Endothelial cell (in vitro differentiated cells): ENCODE measurements at places on chromosomes 12 and 14.

GRCh38 chr12:14901228-14901562 lies 15.5 kb upstream of the MGP start:
- no peak for DNase-seq

DNA sequence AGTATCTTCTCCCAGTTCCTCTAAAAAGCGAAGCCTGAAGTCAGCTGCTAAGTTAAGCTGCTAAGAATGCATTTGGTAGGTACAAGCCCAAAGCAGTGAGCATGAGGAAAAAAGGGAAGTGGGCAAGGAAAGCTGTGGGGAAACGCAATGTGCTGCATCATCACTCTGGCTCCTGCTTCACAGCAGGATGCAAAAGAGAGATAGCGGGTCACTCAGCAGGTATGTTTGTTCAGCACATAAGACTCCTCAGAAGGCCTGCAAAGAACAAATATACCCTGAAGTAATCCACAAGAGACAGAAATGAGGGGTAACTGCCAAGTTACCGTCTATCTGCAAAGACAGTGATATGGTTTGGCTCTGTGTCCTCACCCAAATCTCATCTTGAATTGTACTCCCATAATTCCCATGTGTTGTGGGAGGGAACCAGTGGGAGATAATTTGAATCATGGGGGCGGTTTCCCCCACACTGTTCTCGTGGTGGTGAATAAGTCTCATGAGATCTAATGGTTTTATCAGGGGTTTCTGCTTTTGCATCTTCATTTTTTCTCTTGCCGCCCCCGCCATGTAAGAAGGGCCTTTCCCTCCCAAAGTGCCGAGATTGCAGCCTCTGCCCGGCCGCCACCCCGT lies 127.4 kb upstream of the EGLN3 start:
- DNase-seq = no peak

GRCh38 chr12:53198486-53199110 lies 8.5 kb downstream of the ITGB7 start:
- DNase-seq = no peak

- no peak for DNase-seq
Observed at GRCh38 chr12:100184549-100185145, 16.0 kb upstream of the ACTR6 start.

GRCh38 chr12:76143343-76144244 lies 59.1 kb upstream of the NAP1L1 start:
- no peak for DNase-seq

DNA sequence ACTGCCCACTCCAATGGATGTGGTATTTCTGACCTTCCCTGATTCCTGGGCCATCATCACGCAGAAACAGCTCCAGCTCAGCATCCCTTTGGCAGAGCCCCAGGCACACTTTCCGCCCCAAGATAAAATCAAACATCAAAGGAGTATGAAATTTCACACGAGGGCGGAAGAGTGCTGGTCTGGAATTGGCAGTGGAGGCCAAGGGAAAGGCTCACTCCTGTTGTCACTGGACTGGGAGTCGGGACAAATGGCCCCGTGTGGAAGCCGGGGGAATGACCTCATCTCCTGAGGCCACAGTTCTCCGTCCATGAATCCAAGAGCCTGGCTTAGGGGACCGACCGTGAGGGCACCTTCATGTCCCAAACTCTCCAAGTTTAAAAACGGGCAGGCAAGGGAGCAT lies 40.9 kb downstream of the FZD10 start:
- no peak for DNase-seq

DNA sequence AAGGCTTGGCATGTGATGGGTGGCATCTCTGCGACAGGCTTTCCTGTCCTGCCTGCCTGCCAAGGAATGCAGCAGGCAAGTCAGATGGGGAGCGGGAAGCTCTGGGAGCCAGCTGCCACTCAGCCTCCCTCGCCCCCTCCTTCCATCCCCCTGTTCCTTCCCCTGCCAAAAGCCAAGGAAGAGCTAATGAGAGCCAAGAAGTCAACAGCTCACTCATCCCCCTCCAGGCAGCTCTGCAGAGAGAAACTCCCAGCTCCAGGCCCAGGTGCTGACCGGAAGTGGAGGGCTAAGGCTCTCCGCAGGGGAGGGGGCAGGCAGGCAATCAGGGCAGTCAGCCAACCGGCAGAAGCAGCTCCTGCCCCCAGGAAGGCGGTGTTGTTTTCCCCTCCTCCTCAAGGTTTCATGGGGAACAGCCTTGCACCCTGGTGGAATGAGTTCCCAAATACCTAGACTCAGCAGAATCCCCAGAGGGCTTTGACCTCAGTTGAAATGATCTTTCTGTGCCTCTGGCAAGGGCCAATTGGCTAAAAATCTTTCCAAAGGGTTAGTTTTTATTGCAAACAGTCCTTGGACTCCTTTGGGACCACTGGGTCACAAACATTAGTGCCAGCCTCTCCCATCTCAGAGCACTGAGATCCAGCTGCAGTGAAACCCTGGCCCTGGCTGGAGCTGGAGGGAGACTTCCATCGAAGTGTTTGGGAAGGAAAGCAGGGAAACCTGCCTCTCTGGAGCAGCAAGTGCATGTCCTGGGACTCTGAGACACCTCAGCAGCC lies 349.1 kb downstream of the DPF3 start:
- DNase-seq = no peak

- DNase-seq = no peak
Observed at GRCh38 chr14:36834293-36834692, 172.6 kb downstream of the PAX9 start.

- DNase-seq = no peak
Observed at GRCh38 chr12:1607940-1608712, 13.7 kb upstream of the FBXL14 start.

DNA sequence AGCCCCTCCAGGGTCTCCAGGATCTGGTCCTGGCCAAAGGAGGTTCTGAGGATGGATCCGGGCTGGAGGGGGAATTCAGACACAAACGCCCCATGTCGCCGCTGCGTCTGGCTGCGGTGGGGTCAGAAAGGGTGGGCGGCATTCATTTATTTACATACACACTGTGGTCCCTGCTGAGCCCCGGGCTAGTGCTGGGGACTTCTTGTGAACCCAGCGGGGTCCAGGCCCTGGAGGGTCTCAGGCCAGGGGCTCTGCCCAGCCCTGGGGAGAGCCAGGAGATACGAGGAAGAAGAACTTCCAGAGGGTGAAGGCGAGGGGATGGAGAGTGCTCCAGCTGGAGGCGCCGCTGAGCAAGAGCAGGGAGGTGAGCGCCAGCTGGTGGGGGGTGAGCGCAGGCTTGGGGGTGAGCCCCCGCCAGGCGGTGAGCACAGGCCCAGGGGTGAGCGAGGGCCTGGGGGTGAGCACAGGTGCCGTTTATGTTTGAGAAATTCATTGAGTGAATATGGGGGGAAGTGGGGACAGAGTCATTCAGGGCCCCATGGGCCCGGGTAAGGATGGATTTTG lies 68.1 kb downstream of the NCOR2 start:
- no peak for DNase-seq

GRCh38 chr12:124361074-124361970 lies 66.4 kb downstream of the RFLNA start:
- DNase-seq = no peak

DNA sequence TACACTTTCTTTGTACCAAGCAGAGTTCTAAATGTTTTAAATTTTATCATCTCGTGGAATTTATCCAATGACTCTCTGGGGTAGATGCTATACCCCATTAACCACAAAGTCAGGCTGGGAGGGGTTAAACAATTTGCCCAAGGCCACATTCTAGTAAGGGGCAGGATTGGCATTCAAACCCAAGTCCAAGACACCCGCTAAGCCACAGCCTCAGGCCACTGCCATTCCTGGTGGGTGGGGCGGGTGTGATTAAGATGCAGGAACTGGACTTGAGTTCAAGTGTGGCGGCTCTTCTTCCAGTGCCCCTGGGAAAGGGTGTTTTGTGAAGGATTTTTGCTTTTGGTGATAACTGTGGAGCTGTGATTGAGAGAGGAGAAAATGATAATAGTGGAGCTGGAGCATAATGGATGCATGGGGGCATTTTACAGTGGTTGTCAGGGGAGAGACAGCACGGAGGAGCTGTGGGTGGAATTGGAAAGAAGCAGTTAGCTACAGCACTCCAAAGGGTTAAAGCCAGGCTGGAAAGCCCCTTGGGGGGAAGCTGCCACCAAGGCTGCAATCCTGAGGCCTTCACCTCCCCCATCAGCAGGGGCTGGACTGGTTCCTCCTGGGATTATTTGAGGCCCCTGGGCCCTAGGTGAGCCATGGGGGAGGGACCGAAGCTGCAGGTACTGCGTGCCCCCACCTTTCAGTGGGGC lies 1.0 kb upstream of the VRTN start:
- DNase-seq = no peak

- DNase-seq = no peak
Observed at GRCh38 chr14:20516921-20517320, 11.6 kb downstream of the RNASE10 start.

DNA sequence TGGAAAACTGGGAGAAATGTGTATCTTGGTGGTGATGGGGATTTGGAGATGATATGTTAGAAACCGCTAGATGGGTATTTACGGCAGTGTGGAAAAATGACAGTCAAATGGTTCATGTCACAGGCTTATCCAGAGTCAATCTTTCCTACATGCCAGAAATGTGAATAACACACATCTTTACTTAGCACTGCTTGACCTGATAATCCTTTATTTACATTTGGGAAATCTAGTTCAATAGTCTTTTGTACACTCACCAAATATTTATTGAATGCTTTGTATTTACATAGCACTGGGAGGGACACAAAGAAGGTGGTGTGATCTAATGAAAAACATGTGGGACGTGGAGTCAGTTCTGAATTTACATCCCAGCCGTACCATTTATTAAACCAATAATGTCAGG lies 208.2 kb downstream of the DIO2 start:
- DNase-seq = no peak

DNA sequence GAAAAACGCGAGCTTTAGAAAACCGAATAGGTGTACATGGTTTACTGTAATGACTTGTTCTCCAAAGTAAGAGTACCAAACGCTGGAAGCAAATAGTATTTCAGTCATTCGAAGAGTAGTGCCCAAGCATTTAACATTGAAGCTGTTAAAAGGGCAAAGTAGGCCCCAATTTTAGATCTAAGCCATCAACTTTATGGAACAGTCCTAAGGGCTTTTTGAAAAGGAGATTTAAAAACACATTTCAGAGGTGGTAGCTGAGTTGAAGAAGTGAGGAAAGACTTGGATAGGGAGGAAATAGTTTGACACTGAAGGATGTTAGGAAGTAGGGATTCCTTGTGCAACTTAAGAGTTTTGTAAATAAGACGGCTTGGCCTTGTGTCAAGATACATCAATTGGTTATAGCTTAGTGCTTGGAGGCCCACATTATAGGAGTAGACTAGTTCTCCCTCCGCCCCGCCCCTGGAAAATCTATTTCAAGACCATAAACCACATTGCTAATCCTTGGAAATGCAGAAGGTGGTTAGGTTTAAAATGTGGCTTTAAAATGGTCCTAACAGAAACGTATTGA lies 783 bp upstream of the TUBA1B start:
- no peak for DNase-seq
